ENCODE measurements at places on chromosomes 12 and 14.

DNA sequence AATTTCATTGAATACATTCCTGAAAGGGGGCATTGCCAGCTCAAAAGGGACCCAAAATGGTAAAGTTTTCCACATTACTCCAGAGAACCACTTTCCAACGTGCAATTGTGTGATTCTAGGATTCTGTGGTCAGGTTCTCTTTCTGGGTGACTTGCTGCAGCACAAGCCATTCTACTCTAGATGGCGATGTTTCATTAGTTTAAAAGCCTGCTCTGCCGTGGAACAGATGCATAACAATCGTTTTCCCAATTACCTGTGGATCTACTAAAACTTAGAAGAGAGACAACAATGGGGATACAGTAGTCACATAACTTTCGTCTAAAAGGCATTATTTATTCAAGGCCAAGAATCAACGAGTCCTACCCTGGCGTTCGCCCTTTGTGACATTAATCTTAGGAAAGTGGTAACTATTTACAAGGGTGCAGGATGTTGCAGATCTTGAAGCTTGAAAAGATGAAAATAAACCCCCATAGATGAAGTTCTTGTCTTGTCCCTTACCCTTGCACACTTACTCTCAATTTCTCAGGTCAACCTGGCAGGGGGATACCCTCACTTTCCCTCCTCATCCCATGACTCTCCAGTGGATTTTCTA is 400.9 kb downstream of the SNAPC1 start:
- peak; percentile 34 for DNase-seq

DNA sequence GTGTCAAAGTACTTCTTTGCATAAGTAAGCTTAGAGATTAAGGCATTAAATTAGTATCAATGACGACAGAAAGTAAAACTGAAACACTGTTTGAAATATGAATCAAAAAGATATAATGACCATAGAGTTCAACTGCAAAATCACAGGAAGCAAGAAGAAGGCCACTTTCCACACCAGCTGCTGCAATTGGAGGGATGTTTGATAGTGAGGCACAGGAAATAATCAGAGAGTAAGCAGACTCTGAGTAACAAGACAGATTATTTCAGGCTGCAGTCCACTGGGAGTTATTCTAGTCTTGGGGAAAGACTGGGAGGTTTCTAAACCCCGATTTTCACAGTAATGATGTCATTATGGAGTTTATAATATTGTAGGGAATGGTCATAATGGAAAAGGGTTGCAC is 12.9 kb downstream of the MDGA2 start:
- no peak for DNase-seq

DNA sequence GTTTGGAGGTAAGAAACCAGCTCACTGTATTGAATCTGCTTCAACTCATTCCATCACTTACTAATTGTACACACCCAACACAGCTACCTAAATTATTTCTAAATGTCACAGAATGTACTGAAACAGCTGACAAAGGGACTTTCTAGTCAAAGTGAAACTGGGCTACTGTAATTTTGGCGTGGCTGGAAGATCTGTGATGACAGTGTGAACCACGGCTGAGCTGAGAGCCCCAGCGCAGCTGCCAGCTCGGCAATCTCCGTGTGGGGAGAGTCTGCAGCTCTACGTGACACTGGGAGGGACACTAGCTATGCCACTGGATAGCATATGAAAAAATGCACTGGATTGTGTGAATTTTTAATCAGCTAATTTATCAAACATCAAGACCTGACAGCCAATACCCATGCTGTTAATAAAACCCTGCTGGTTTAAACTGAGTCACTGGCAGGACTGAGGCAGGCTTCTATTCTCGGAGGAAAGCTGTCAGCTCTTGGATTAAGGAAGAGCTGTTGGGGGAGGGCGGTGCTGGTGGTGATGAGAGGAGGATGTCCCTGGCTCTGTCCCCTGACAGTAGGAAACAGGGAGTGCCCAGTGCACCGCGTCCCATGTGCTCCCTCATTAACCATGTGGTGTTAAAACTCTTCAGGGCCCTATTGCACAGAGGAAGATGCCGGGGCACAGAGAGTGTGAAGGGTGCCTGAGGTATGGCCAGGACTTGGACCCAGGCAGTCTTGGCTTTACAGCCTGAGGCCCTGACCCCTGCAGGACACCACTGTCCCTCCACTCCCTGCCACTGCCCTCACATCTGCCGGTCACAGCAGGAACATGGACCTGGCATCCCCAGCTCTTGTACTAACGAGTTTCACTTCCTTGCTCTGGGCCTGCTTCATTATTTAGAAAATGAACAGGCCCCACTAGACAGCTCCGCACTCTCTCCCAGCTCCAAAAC is 13.3 kb downstream of the SLC15A4 start:
- no peak for DNase-seq

- DNase-seq, result no peak
These were observed 20.1 kb upstream of the PRICKLE1 start for GRCh38 chr12:42609605-42610004.

- DNase-seq, result no peak
These were observed 3.1 kb upstream of the GPRC5D start for GRCh38 chr12:12954878-12955625.

GRCh38 chr14:64841772-64842750 is 37.6 kb downstream of the SPTB start:
- DNase-seq, result peak; percentile 18

- peak; percentile 62 for DNase-seq
These were observed 154.9 kb upstream of the KRR1 start for GRCh38 chr12:75666126-75666938.

DNA sequence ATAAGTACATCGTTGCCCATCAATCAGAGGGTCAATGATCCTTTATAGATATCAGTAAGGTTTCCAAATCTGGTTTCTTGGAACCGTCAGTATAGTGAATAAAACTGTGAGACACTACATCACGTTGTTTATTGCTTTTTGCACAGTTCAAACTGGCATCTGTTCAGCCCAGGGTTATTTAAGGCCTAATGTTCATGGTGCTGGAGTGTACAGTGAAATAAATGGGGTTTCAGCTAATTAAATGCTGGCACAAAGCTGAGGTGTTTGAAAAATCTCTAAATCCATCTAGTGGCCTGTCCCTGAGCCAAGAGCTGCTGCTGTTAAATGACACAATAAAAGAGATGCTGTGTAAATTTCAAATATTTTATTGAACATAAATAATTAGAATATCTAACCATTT is 69.9 kb downstream of the RPS29 start:
- DNase-seq, result no peak

- DNase-seq, result no peak
These were observed 454.2 kb downstream of the DPF3 start for GRCh38 chr14:72439707-72440106.

DNA sequence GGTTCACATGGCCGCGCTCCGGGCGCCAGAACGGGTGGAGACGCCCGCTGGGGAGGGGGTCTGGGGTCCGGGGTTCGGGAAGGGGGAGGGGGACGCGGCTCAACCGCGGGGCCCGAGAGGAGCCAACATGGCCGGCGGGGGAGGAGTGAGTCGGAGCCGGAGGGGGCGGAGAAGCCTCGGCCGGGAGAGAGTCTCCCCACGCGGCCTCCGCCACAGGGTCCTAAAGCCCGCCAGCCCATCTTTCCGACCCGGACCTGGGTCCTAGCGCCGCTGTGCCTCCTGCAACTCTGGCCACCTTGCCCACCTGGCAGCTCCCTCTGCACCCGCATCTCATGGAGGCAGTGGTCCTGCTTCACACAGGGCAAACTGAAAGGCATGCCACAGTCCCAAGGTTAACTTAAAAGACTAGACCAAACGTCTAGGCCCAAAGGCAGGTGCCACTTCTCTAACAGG is at the start of gene BAZ2A:
Gene BAZ2A (minus strand): TSS at position 147 of the 453 bp plus-strand sequence. CDS start 12,796 bp downstream, outside the sequence.
- peak; percentile 71 for DNase-seq

DNA sequence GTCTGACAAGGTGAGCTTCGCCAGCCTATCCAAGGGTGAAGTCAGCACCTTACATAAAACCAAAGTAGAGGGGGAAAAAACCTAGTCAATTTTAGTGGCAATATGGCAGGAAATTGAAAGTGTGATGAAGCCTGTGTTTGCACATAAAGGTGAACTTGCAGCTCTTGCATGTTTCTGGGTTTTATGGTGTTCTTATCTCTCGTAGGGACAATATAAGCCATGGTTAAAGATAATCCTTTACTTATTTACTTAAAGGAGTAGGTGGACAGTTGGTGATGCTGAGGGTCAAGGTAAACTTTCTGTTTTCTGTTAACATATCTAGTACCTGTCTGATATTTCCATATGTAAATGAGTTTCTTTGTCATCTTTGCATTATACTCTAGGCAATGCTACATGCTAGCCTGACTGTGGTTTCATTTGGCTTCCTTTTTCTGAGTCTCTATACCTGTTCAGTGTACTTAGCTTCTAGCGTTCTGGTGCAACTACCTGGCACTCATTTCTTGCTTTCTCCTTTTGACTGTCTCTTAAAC is 32.8 kb downstream of the CCDC91 start:
- DNase-seq, result no peak

GRCh38 chr12:130872179-130873096 is 572 bp downstream of the RAN start:
- peak; percentile 29 for DNase-seq
